ENCODE measurements at places on chromosomes 16 and 17. TPM values are rescaled to one million over a fixed set of nuclear protein-coding genes. Genes with fewer than 3 reads are reported as not detected.
A peak's percentile ranks its signal among the peaks of the same experiment; 100 is the strongest.

SCNN1G gene
- not detected for total RNA-seq

AIPL1 gene
- not detected for total RNA-seq

SLC5A11 gene
- not detected for total RNA-seq

TMEM235 gene
- not detected for total RNA-seq

KRTAP17-1 gene
- not detected for total RNA-seq

GRCh38 chr17:10052106-10052813, 146.1 kb downstream of the GAS7 start:
- H3K4me3 ChIP-seq = no peak overlapping the region
- peaks cover 48% of the 10 kb centered on the region for H3K4me1 ChIP-seq
- no peaks in the 10 kb centered on the region for H3K36me3 ChIP-seq
- no peaks in the 10 kb centered on the region for H3K27me3 ChIP-seq
- H3K27ac ChIP-seq = no peak overlapping the region
- DNase-seq = no peak

- no peaks in the 10 kb centered on the region for H3K27me3 ChIP-seq
- H3K36me3 ChIP-seq = no peaks in the 10 kb centered on the region
- H3K4me1 ChIP-seq = peaks cover 49% of the 10 kb centered on the region
- no peak overlapping the region for H3K27ac ChIP-seq
- H3K4me3 ChIP-seq = no peak overlapping the region
- DNase-seq = no peak
Measured at GRCh38 chr17:68853439-68853838, 101.8 kb downstream of the ABCA8 start.

GRCh38 chr17:50920041-50920410, 53.9 kb upstream of the TOB1 start:
- H3K36me3 ChIP-seq = no peaks in the 10 kb centered on the region
- H3K27me3 ChIP-seq = no peaks in the 10 kb centered on the region
- no peak overlapping the region for H3K4me3 ChIP-seq
- peaks cover 41% of the 10 kb centered on the region for H3K4me1 ChIP-seq

DNA sequence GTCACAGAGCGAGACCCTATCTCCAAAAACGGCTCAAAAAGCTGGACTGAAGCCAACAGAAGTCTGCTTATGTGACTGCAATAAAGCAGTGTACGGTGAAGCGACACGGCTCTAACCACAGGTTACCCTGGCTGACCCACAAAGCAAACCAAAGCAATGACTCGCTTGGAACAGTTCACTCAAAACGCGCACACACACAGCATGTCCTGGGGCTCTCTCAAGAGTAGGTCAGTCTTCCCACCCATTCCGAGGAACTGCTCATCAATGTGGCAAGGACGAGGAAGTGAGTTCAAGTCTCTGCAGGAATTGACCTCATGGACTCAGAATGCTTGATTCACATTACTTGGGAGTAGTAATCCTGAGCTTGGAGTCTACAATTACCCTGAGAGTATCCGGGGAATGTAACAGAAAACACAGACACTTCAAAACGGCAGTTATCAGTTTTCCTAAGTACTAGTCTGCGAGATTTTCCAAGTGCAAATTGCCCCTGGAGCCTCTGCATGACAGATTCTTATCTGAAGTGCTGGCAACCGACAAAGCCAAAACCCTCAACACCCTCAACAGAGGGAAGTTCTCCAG, 25.4 kb downstream of the PELP1 start:
- peaks cover 37% of the 10 kb centered on the region for H3K36me3 ChIP-seq
- no peak overlapping the region for H3K27ac ChIP-seq
- H3K4me3 ChIP-seq = no peak overlapping the region
- no peak for DNase-seq
- no peaks in the 10 kb centered on the region for H3K27me3 ChIP-seq
- no peaks in the 10 kb centered on the region for H3K4me1 ChIP-seq

- H3K27ac ChIP-seq = no peak overlapping the region
- no peak for DNase-seq
- H3K36me3 ChIP-seq = no peaks in the 10 kb centered on the region
- H3K27me3 ChIP-seq = peaks cover 5% of the 10 kb centered on the region
- peaks cover 7% of the 10 kb centered on the region for H3K4me1 ChIP-seq
- H3K4me3 ChIP-seq = no peak overlapping the region
Measured at GRCh38 chr16:77234611-77235010, 35.4 kb downstream of the SYCE1L start.

DNA sequence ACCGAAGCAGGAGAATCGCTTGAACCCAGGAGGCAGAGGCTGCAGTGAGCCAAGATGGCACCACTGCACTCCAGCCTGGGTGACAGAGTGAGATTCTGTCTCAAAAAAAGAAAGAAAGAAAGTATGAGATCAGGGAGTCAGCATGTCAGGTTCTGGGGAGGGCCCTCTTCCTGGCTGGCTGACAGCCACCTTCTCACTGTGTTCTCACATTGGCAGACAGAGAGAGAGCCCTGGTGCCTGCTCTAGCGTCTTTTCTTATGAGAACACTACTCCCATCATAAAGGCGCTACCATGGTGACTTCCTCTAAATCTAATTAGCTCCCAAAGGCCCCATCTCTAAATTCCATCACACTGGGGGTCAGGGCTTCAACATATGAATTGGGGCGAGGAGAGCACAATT, 27.6 kb upstream of the RBBP6 start:
- H3K27ac ChIP-seq = no peak overlapping the region
- no peak overlapping the region for H3K4me3 ChIP-seq
- DNase-seq = no peak
- H3K36me3 ChIP-seq = no peaks in the 10 kb centered on the region
- no peaks in the 10 kb centered on the region for H3K4me1 ChIP-seq

- no peaks in the 10 kb centered on the region for H3K4me1 ChIP-seq
- H3K36me3 ChIP-seq = no peaks in the 10 kb centered on the region
- H3K4me3 ChIP-seq = no peak overlapping the region
- no peak for DNase-seq
- no peaks in the 10 kb centered on the region for H3K27me3 ChIP-seq
Measured at GRCh38 chr17:11264183-11264871, 23.3 kb downstream of the SHISA6 start.

DNA sequence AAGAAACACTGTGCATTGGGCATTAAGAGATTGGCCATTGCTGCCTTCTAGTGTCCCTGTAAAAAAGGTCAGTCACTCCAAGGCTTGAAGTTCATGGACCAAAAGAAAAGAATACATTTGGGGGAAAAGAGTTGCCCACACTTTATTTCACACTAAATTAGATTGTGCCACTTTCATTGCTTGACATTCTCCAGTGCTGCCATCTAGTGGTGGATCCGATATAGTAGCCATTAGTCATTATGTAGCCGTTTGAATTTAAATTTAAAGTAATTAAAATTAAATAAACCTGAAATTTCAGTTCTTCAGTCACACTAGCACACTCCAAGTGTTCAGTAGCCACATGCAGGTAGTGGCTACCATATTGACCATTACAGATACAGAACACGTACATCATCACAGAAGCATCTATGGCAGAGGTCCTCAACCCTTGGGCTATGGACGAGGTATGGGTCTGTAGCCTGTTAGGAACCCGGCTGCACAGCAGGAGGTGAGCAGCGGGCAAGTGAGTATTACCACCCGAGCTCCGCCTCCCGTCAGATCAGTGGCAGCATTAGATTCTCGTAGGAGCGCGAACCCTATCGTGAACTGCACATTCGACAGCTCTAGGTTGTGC, 21.9 kb upstream of the CDH5 start:
- DNase-seq = peak; percentile 86
- no peak overlapping the region for H3K4me3 ChIP-seq
- H3K27ac ChIP-seq = no peak overlapping the region
- no peaks in the 10 kb centered on the region for H3K36me3 ChIP-seq
- no peaks in the 10 kb centered on the region for H3K27me3 ChIP-seq

- no peaks in the 10 kb centered on the region for H3K27me3 ChIP-seq
- DNase-seq = no peak
- H3K4me3 ChIP-seq = no peak overlapping the region
- peaks cover 33% of the 10 kb centered on the region for H3K4me1 ChIP-seq
Measured at GRCh38 chr16:57166451-57166850, 19.4 kb downstream of the PSME3IP1 start.

GRCh38 chr17:37039269-37039668, 90.5 kb downstream of the AATF start:
- no peak for DNase-seq
- H3K27me3 ChIP-seq = no peaks in the 10 kb centered on the region

DNA sequence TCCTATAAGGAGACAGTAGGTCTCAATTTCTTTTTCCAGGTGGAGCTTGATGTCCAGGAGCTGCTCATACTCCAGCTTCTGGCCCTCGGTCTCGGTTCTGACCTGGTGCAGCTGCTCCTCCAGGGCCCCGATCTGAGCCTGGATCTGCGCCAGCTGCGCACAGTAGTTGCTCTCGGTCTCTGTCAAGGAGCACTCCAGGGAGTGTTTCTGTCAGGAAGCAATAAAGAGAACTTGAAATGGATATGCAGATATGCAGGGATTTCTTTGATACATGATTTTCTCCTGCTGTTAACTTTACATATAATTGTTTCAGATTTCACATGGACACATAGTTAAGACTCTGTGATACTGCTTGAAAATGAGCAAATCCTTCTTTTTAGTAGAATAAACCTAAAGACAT, 4.7 kb downstream of the KRT25 start:
- no peak overlapping the region for H3K4me3 ChIP-seq
- no peaks in the 10 kb centered on the region for H3K4me1 ChIP-seq
- H3K36me3 ChIP-seq = no peaks in the 10 kb centered on the region
- DNase-seq = no peak

DNA sequence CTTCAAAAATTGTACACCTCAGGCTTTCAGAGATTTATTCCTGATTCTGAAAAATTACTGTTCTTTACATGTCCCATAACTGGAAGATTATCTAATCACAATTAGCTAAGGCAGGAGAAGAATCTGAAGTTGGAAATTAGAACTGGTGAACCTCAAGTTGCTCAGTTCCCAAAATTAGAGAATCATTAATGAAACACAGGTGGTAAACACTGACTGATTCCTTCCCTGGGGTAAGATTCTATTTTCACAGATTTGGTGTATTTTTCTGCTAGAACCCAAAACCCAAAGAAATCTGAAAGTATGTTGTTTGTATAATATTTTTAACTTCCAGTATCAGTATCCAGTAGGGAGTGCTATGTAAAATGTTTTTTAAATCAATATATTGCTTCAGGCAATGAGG, 25.7 kb downstream of the PHKB start:
- no peaks in the 10 kb centered on the region for H3K4me1 ChIP-seq
- no peak for DNase-seq
- no peak overlapping the region for H3K27ac ChIP-seq
- H3K36me3 ChIP-seq = no peaks in the 10 kb centered on the region
- no peak overlapping the region for H3K4me3 ChIP-seq
- no peaks in the 10 kb centered on the region for H3K27me3 ChIP-seq

- no peaks in the 10 kb centered on the region for H3K36me3 ChIP-seq
- H3K4me3 ChIP-seq = no peak overlapping the region
- no peak for DNase-seq
- H3K27me3 ChIP-seq = no peaks in the 10 kb centered on the region
- no peaks in the 10 kb centered on the region for H3K4me1 ChIP-seq
Measured at GRCh38 chr16:61182391-61182790, 853.8 kb downstream of the CDH8 start.

DNA sequence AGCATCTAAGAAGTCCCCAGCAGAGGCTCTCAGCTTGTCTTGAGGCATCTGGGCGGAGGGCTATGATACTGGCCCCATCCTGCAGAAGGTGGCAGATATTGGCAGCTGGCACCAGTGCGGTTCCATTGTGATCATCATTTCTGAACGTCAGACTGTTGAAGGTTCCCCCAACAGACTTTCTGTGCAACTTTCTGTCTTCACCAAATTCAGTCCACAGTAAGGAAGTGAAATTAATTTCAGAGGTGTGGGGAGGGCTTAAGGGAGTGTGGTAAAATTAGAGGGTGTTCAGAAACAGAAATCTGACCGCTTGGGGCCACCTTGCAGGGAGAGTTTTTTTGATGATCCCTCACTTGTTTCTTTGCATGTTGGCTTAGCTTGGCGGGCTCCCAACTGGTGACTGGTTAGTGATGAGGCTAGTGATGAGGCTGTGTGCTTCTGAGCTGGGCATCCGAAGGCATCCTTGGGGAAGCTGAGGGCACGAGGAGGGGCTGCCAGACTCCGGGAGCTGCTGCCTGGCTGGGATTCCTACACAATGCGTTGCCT, at the start of gene CIITA:
TSS of gene CIITA (plus strand) at position 404 of the 543 bp plus-strand sequence. CDS start at position 533, 129 bp downstream.
- peaks cover 8% of the 10 kb centered on the region for H3K27me3 ChIP-seq
- peaks cover 11% of the 10 kb centered on the region for H3K4me1 ChIP-seq
- peak within 1 kb of the TSS; percentile 82 for H3K27ac ChIP-seq
- no peak within 1 kb of the TSS for H3K4me3 ChIP-seq

DNA sequence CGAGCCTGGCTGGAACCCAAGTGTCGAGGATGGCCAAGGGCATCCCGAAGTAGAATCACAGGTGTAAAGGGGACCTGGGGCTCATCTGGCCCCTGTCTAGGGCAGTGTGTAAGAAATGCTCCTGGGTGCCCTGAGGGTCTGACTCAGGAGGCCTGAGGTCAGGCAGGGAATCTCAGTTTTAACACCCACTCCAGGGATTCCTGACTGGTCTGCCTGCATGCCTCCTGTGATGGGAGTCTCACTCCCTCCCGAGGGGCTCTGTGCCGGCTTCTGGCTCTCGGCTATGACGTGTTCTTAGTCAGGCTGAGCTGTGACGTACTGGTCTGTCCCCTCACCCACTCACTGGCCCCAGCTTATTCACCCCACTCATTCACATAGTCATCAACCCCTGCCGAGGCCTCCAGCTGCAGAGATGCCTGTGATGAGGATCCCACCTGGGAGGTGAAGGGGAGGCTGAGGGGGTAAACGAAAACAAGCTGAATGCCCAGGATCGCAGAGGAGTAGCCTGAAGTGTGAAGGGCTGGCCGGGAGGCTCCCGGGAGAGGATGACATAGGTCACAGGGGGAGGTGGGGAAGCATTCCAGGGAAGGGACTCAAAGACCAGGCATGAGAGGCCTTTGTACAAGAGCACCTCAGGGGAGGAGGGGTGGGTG, 23.8 kb downstream of the FAM83G start:
- H3K36me3 ChIP-seq = no peaks in the 10 kb centered on the region
- H3K4me3 ChIP-seq = no peak overlapping the region
- H3K4me1 ChIP-seq = no peaks in the 10 kb centered on the region
- no peak overlapping the region for H3K27ac ChIP-seq
- H3K27me3 ChIP-seq = no peaks in the 10 kb centered on the region

DNA sequence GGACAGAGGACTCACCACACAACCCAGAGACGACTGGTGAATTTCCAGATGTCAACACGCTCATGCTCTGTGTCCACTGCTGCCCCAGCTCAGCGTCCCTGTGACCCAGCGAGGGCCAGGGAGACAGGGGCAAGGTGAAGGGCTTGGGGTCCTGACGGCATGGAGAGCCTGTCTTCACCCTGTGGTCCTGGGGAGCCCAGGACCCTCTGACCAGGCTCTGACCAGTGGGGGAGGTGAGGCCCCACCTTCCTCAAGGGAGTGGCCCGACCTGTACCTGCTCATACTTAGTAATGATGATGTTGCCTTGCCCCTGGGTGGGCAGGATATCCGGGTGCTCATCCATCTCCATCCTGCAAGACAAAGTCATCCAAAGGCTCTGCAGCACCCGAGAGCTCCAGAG, 39.8 kb downstream of the TNFRSF13B start:
- no peak overlapping the region for H3K27ac ChIP-seq
- H3K36me3 ChIP-seq = no peaks in the 10 kb centered on the region
- no peak overlapping the region for H3K4me3 ChIP-seq
- DNase-seq = no peak
- H3K27me3 ChIP-seq = no peaks in the 10 kb centered on the region
- H3K4me1 ChIP-seq = no peaks in the 10 kb centered on the region
